ENCODE measurements at places on chromosomes 4 and X.

DNA sequence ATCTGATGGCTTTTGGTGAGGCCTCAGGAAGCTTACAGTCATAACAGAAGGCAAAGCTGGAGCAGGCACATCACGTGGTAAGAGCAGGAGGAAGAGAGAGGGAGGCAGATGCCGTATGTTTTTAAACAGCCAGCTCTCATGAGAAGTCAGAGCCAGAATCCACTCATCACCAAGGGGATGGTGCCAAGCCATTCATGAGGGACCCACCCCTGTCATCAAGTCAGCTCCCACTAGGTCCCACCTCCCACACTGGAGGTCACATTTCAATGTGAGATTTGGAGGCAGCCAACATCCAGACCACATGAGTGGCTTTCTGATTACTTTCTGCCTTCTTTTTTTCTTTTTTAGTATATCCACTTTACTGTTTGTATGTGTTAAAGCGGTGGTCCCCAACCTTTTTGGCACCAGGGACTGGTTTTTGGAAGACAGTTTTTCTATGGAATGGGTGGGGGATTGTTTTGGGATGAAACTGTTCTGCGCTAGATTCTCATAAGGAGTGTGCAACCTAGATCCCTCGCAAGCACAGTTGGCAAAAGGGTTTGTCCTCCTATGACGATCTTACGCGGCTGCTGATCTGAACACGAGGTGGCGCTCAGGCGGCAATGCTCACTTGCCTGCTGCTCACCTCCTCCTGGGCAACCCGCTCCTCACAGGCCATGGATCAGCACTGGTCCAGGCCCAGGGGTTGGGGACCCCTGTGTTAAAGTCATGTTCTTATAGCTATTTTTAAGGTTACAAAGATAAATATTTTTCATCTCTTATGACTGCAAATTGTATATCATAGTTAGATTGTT lies 61.7 kb downstream of the SLIT2 start:
- no peak for DNase-seq

DNA sequence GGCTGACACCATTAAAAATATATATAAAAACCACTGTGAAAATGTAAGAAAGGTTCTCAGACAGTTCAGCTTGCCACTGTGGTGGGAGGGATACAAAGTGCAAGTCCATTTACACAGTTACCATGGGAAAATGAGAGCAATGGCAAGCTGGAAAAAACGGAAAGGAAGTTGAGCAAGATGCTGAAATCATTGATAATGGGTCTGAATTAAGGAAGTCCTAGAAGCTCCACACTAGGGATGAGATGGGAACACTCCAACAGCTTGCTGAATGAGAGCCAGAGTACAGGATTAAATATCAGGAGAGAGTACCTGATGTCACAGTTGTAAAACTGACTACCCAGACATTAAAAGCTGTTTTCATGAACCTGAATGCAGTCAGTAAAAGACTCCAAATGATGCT lies 218.6 kb downstream of the PRDM5 start:
- no peak for DNase-seq

DNA sequence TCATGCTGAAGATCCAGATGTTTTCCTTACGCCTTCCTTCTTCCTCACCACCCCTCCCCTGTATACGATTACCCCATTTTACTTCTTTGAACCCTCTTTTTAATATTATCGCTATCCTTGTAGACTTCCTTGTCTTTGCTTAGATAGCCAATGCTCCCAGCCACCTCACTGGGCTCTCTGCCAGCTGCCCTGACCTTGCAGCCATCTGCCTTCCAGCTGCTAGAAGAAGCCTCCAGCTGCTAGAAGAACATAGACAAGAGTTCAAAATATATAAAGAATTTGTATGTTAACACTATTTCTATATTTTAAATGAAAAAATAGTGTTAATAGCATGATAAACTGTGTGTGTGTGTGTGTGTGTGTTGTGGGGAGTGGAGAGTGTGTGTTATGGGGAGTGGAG lies 374.7 kb downstream of the ANKRD50 start:
- no peak for DNase-seq

DNA sequence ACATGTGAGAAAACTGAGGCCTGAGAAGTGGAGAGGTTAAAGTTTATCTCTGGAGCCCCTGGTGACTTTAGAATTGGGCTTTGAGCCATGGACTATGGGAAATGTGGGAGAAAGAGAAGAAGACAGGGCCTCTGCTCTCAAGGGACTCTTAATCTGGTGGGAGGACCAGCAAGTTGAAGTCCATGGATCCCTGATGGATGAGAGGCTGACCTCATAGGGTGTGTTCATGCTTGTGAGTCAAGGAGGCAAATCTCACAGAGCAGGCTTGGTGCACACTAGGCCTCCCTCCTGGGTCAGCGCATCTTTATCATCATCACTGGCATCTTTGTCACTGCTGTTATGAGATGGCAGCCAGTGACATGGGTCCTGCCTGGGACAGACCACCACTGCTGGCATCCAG lies 211.9 kb downstream of the AFAP1 start:
- DNase-seq: no peak

DNA sequence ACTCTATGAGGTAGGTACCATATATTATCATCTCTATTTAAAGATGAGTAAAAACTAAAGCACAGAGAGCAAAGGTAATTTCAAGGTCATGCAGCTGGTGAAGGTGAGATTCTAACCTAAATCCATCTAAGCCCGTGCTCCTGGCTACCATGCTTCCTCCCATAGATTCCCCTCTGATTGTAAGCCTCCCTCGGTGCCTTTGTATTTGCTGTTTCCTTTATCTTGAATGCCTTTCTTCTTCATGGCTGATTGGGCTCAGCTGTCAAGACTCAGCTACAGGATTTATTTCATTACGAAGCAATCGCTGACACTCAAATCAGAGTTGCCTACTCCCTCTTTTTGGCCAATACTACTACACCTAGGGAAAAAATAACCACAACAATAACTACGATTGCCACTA lies 217.1 kb downstream of the ARAP2 start:
- no peak for DNase-seq

- DNase-seq: peak; percentile 31
Observed at GRCh38 chr4:105147016-105147552, 408 bp downstream of the TET2 start.

DNA sequence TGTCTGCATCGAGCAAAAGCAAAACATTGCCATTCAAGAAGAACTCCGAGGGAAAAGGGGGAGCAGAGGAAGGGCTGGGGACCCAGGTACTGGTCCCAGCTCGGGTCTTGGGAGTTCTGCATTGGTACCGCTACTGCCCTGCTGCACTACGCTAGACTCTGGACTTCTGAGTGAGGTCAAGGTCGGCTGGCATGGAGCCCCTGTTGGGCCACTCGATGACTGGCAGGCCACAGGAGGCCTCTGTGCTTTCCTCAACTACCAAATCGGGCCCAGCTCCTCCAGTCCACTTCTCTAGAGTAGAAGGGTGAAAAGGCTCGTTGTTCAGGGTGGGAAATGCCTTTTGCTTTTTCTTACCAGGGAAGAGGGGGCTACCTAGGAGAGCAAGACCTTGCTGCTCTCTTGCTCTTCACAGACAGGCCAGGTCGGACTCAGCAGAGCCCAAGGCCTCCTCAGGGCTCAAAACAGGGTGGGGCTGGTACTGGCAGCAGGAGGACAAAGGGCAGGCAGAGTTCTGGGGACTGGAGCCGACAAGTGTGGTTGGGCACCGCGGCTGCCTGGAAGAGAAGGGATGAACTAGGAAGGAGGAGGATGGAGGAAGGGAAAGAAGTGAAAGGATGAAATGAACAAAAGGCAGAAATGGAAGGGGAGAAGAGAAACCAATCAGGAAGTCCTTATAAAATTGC lies 8.9 kb upstream of the IRAK1 start:
- no peak for DNase-seq

DNA sequence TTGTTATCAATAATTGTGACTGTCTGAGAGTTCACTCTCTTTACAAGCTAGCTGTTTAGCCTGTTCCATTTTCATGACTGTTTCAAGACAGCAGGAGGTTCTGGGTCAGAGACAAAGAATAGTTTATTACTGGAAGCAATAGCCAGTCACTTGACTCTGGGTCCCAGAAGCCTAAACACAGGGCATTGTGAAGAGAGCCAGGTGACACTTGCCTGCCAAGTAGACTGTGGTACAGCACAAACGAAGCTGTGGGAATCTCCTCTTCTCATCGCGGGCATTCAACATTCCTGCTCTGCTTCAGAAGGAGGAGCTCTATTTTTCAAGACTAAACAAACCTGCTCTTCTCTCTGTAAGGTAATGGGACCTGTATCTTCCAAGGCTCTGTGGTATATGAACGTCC lies 485.1 kb downstream of the TRIML1 start:
- no peak for DNase-seq

DNA sequence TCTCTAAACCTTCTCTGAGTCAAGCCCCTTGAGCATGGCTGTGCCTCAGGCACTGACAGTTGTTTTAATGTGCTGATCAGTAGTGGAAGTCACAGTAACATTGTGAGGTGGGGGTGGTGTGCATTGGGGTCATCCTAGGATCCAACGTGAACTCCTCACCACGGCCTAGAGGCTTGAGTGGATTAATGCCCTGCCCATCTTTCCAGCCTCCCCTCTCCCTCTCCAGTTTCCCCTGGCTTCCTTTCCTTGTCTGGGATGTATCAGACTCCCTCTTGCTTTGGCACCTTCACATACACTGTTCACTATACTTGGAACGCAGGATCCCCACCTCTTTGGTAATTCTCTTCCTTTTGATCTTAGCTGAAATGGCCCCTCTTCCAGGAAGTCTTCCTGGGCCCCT lies 13.3 kb upstream of the PJA1 start:
- no peak for DNase-seq

DNA sequence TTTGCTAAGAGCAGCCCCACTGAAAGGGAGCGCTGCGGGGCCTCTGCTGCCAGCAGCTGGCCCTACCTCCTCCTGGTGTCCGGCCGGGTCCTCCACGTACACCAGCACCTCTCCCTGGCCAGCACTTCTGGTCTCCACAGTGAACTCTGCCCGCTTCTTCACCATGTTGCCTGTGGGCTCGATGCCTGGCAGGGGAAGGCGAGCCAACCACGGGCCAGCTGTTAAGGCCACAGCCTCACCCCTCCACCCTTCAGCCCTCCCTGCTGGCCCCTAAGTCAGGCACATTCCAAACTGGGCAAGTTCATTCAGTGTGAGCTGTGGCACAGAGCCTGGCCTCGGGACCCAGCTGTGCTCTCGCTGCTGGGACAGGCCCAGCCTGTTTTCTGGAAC lies 7.8 kb downstream of the FLNA start:
- DNase-seq: no peak

GRCh38 chrX:17397074-17397473 lies 22.1 kb downstream of the NHS start:
- no peak for DNase-seq

DNA sequence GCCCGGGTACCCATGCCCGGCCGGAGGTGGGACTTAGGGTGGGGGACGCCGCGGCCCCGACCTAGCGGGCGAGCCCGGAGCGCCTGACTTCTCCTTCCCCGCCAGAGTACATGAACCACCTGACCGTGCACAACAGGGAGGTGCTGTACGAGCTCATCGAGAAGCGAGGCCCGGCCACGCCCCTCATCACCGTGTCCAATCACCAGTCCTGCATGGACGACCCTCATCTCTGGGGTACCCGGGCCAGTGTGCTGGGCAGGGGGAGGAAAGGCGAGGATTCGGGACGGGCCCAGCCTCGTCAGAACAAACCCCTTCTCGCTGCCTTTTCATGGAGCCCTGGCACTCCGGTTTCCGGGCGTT lies 622 bp downstream of the TAFAZZIN start:
- peak; percentile 43 for DNase-seq

DNA sequence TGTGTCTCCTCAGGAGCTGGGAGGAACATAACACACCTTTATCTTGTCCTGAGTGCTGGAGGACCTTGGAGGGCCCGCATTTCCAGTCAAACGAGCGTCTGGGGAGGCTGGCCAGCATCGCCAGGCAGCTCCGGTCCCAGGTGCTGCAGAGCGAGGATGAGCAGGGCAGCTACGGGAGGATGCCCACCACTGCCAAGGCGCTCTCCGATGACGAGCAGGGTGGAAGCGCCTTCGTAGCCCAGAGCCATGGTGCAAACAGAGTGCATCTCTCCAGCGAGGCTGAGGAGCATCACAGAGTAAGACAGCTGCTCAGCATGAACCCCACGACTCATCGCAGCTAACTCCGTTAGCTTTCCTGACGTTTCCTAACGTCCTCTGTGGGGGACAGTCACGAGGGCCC lies 430 bp downstream of the TRIML1 start:
- DNase-seq: no peak

DNA sequence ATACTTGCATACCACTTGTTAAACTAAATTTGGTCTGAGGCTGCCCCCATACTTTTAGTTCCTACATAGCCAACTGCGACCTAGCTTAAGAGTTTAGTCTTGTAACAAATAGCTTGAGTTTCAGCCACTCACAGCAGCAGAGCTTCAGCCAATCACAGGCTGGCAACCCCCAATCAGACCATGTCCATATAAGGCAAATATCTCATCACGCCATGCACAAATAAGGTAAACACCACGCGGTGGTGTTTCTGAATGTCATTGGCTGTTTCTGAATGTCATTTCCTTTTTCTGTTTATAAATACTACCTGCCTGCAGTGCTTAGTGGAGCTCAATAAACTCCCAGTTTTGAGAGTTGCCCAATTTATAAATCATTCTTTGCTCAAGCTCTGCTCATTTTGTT lies 143.1 kb upstream of the MAD2L1 start:
- no peak for DNase-seq

DNA sequence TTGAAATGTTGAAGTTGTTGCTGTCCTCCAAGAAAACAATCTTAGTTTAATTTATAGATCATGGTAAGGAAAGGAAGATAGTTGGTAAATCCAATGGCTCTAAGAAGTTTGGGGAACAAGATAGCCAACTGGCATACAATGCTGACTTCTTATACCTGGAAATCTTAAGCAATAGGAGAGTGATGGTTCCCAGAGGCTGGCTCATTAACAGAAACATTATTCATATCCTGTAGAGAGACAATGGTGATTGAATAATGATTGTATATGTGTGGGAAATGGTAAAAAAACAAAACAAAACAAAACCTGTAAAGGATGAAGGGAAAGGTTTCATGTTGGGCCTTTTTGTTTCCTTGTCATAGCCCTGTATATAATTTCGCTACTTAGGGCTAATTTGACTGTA lies 174.9 kb upstream of the CTSO start:
- no peak for DNase-seq

- DNase-seq: no peak
Observed at GRCh38 chrX:133391111-133391510, 24.2 kb downstream of the GPC4 start.

DNA sequence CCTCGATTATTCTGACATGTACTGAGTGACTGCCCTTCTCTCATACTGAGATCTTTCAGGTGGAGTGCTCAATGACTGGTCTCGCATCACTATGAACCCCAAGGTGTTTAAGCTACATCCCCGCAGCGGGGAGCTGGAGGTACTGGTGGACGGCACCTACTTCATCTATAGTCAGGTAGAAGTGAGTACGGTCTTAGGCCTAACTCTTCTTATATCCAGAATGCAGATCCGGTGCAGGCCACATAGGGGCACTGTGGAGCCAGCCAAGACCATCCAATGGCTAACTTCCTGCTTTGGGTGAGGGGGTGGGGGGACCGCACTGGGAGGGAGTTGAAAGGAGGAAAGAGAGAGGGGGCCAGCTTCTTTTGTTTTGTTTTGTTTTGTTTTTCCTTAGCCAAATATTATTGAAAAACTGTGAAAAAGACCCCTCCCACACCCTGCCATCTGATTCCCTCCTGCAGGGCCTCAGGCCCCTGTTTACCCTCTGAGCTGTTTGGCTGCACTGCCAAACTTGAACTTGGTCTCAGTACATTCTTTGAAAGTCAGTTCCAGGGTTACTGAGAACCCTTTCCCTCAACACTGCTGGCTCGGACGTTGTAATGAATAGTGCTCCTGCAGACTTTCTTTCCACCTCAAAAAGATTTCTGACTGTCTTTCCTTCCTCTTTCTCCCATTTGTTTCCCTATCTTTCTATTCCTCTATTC lies 16.2 kb downstream of the AWAT2 start:
- DNase-seq: no peak

GRCh38 chr4:169621731-169622492 lies 1.5 kb downstream of the CLCN3 start:
- peak; percentile 86 for DNase-seq
